ENCODE measurements at places on chromosomes 12 and 14.

DNA sequence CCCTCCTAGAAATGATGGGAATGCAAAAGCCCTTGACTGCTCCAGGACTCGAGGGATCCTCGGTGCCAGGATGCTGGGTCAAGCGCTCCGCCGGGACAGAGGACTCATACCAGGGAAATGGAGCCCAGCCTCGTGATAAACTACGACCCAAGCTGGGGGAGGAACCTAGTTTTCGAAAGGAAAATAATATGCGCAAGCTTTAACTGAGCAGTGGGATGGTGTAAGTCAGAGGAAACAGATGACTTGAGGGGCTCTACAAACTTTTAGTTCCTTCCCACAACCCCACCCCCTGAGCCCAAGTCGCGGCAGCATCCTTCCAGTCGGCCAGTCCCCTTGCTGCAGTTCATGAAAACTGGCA, 654 bp upstream of the SUPT16H start:
- no peak for DNase-seq

DNA sequence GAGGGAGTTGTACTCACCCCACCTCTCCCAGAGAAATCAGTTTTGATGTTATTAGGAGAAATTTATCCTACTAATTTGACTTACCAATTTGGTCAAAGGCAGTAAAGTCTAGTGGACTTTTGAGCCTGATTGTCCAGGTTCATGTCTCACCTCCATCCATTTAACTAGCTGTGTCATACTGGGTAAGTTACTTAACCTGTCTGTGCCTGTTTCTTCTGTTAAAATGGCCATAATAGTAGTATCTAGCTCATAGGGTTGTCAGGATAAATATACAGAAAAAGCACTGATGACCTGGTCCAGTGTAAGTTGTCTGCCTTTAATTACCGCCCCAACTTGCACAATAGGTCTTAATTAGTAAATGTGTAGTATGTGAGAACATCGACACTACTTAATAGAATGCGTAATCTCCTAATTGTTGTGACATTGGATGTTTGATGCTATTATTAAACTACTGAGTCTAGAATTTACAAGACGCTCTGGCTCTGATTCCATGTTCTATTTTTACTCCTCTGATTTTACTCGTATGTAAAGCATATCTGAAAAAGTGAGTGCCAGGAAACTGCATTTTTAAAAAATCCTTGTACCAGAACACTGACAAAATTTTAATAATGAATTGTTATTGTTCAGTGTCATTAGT, 1.5 kb downstream of the RAB21 start:
- no peak for DNase-seq

DNA sequence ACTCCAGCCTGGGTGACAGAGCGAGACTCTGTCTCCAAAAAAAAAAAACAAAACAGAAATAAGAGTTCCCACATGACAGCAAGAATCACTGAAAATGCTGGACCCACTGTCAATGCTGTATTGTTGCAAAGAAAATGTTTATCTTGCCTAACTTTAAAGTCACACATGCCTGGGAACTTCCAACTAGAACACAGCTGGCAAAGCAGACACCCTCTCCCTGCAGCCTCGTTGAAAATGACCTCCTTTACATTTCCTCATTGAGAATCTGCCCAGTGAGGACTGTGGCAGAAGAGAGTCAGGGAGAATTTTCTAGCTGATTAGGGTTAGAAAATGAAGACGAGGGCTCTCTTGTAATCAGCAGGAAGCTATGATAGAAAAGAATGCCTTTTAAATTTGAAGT, 42.8 kb upstream of the TCL1A start:
- no peak for DNase-seq

- no peak for DNase-seq
These were observed 409.0 kb upstream of the DCN start for GRCh38 chr12:91591639-91591987.

- no peak for DNase-seq
These were observed 5.0 kb upstream of the NPAS3 start for GRCh38 chr14:32933629-32934072.

- DNase-seq: no peak
These were observed 54.5 kb downstream of the ATP2A2 start for GRCh38 chr12:110335481-110336045.
